AG09309 (cell line): ENCODE measurements at places on chromosomes 6 and 20.

DNA sequence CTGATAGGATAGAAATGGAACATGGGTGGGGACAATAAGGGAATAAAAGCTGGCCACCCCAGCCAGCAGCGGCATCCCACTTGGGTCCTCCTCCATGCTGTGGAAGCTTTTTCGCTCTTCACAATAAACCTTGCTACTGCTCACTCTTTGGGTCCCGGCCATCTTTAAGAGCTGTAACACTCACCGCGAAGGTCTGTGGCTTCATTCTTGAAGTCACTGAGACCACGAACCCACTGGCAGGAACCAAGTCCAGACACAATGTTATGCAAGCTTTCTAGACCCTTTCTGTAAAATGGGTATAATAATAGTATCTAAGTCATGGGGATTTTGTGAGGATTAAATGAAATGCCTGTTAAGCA is 48.9 kb upstream of the EZR start:
- no peak for DNase-seq

- no peak for DNase-seq
These were observed 4.6 kb downstream of the SIRPG start for GRCh38 chr20:1652960-1653359.

GRCh38 chr6:89352278-89353117 is at the start of gene UBE2J1:
UBE2J1 (minus strand) TSS chr6:89352722; CDS start chr6:89352569, 153 bp downstream.
- DNase-seq = peak; percentile 81

DNA sequence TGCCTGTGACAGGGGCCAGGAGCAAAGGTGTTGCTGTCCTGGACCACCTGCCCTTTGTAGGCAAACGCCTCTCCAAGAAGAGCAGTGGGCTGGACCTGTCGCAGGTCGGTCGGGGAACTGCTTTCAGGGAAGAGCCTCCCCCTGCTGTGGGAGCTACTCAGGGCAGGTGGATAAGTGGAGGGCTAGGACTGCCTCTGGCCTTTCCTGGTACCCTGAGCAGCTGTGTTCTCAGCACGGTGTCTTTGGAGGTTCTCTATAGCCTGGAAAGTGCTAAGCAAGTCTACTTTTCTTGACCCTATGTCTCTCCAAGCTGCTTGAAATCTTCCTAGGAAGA is 35.0 kb downstream of the BPIFB1 start:
- DNase-seq = no peak

DNA sequence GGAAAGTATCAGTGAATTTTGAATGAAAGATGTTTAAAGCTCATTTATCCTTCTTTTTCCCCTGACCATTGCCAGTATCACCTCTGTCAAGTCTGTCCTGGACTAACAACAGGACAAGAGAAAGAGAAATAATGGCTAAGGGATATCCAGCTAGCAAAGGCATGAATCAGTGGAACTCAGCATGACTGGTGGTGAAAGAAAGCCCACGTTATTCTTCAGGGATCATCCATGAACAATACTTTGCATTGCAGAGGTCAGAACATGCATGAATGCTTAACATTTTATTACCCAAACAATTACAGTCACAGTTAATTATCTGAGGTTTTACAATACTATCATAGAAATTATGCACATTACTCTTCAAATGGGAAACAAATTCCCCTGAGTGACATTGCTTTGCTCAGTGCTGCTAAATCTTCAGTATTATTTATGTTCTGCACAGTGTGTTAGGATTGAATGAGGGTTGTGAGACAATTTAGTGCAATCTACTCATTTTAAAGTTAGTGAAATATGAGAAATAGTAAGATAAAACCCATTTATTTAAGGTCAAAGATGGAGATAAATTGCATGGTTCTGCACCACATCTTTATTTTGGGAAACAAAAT is 350.7 kb downstream of the KHDRBS2 start:
- no peak for DNase-seq
